Activated CD4-positive, alpha-beta T cell treated with anti-CD3 and anti-CD28 coated beads for 36 hours (primary cell): ENCODE measurements at places on chromosomes 1 and 21. TPM values are rescaled to one million over a fixed set of nuclear protein-coding genes. Genes with fewer than 3 reads are reported as not detected.

- no peaks in the 10 kb centered on the region for H3K4me1 ChIP-seq
- no peaks in the 10 kb centered on the region for H3K36me3 ChIP-seq
Observed at GRCh38 chr21:45861156-45861870, 120.3 kb upstream of the COL6A1 start.

GRCh38 chr21:45192332-45192731 lies 95.4 kb downstream of the POFUT2 start:
- no peaks in the 10 kb centered on the region for H3K27me3 ChIP-seq
- no peak overlapping the region for H3K4me3 ChIP-seq
- H3K36me3 ChIP-seq = peaks cover 47% of the 10 kb centered on the region
- DNase-seq = no peak
- H3K4me1 ChIP-seq = no peaks in the 10 kb centered on the region

DNA sequence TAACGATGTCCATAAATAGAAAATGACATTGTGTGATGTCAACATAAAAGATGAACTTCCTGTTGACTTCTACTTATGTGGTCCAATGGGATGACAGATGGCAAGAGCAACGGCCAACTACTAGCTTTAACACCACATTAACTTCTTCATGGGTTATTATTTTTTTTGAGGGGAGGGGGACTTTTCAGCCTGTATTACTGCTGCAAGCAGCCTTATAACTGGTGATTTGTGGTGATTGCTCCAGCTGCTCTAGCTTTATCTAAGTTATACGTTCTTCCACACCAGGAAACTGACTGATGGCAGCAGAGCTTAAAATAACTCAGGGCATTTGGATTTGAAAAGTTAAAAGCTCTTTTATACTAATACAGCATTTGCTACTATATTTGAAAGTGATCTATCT lies 228.8 kb upstream of the B3GALT2 start:
- no peak overlapping the region for H3K27ac ChIP-seq
- H3K27me3 ChIP-seq = no peaks in the 10 kb centered on the region
- peaks cover 4% of the 10 kb centered on the region for H3K36me3 ChIP-seq
- no peak overlapping the region for H3K4me3 ChIP-seq
- H3K4me1 ChIP-seq = peaks cover 62% of the 10 kb centered on the region

The SLAMF7 gene
- total RNA-seq = 40.3 TPM

DNA sequence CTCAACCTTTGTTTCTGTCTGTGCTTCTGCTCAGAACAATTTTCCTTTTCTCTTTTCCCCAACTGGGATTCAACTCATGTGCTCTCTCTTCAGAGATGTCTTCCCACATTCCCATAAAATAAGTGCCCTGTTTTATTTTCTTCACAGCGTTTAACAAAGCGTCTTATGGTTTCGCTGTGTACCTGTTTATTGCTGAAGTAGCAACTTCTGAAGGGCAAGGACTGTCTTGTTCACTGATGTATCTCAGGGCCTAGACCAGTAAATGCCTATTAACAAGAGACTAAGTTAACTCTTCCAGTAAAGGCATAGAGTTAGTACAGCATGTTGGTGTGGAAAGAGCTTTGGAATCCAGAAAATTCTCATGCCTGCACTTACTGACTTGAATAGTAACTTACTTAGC lies 42.9 kb upstream of the MPZL1 start:
- H3K27me3 ChIP-seq = no peaks in the 10 kb centered on the region
- H3K4me1 ChIP-seq = peaks cover 13% of the 10 kb centered on the region
- DNase-seq = no peak
- no peak overlapping the region for H3K27ac ChIP-seq

DNA sequence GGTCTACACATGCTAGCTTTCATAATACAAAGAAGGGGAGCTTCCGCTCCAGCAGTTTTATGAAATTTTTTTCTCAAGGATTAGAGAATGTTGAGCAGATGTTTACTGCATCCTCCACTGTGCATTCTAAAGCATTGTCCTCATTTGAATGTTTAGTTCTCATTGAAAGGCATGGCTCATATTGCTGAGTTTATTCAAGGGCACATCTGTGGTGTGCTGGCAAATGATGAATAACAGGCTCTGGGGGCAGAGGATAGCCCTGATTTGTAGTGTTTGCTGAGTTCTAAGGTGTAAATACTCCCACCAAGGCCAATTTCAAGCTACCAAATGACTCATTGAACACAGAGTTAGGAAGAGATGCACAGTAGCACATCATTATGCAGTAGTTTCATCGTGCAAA lies 303.2 kb upstream of the FAM78B start:
- H3K27me3 ChIP-seq = peaks cover 13% of the 10 kb centered on the region
- no peak for DNase-seq
- H3K27ac ChIP-seq = no peak overlapping the region
- no peaks in the 10 kb centered on the region for H3K4me1 ChIP-seq
- no peak overlapping the region for H3K4me3 ChIP-seq
